Activated naive CD8-positive, alpha-beta T cell treated with anti-CD3 and anti-CD28 coated beads for 36 hours (primary cell): ENCODE measurements at places on chromosomes 16 and 17.
A peak's percentile ranks its signal among the peaks of the same experiment; 100 is the strongest.

- no peak for DNase-seq
- H3K4me1 ChIP-seq = no peaks in the 10 kb centered on the region
- H3K4me3 ChIP-seq = no peak overlapping the region
These were observed 30.7 kb downstream of the MNT start for GRCh38 chr17:2370211-2370589.

- H3K27me3 ChIP-seq = peaks cover 34% of the 10 kb centered on the region
- no peaks in the 10 kb centered on the region for H3K4me1 ChIP-seq
- DNase-seq = no peak
- H3K4me3 ChIP-seq = no peak within 1 kb of the TSS
- H3K27ac ChIP-seq = no peak within 1 kb of the TSS
These were observed at the start of gene DNAH3 for GRCh38 chr16:21150375-21151001. Gene DNAH3, minus strand, starts transcription at chr16:21150846. Its CDS starts 527 bp downstream, at chr16:21150319.

- no peak overlapping the region for H3K4me3 ChIP-seq
- no peak overlapping the region for H3K27ac ChIP-seq
- peaks cover 31% of the 10 kb centered on the region for H3K27me3 ChIP-seq
- no peaks in the 10 kb centered on the region for H3K36me3 ChIP-seq
- H3K4me1 ChIP-seq = peaks cover under 1% of the 10 kb centered on the region
- DNase-seq = no peak
These were observed 4.0 kb downstream of the CBFA2T3 start for GRCh38 chr16:88973007-88973410.

- H3K27me3 ChIP-seq = peaks cover 7% of the 10 kb centered on the region
- peaks cover 20% of the 10 kb centered on the region for H3K4me1 ChIP-seq
- no peak for DNase-seq
- H3K36me3 ChIP-seq = no peaks in the 10 kb centered on the region
- H3K4me3 ChIP-seq = no peak overlapping the region
These were observed 74.4 kb downstream of the NETO2 start for GRCh38 chr16:47069313-47069712.

DNA sequence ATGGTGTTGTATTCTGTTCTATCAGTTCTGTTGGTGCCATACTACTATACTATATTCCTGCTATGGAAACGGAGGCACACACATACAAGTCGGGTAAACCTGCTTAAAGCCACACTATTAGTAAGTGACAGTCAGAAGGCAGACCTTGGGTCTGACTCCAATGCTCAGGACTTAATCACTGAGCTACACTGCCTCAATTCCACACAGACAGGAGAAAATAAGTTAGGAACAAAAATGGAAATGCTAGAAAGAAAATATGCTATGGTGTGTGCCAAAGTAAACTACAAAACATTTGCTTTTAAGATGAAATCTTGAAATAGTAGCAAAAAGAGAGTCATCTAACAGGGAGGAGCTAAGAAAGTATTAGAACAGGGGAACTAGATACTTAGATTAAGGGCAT, 48.1 kb downstream of the MYO1D start:
- no peak for DNase-seq
- peaks cover 12% of the 10 kb centered on the region for H3K4me1 ChIP-seq
- no peak overlapping the region for H3K4me3 ChIP-seq
- H3K27ac ChIP-seq = no peak overlapping the region
- H3K27me3 ChIP-seq = peaks cover 27% of the 10 kb centered on the region

- no peak overlapping the region for H3K27ac ChIP-seq
- H3K36me3 ChIP-seq = no peaks in the 10 kb centered on the region
- H3K4me1 ChIP-seq = no peaks in the 10 kb centered on the region
- DNase-seq = no peak
- no peak overlapping the region for H3K4me3 ChIP-seq
These were observed 183.6 kb upstream of the PMFBP1 start for GRCh38 chr16:72355561-72355960.

DNA sequence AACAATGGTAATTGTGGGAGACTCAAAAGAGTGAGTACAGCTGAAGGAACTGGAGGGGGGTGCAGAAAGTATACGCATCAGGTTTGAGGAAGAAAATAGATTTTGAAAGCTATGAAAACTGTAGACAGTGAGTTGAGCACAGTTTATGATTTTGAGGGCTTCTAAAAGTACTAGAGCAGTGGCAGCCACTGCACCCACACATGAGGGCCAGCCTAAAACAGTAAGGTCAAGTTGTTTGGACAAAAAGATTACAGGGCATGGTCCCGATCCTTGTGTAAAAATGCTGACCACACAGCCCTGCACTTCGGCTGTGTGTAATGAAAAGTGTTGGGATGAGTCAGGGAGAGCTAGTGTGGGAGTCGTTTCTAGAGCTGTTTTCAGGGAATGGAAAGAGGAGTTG, 2282.1 kb downstream of the TP53TG3F start:
- no peak overlapping the region for H3K4me3 ChIP-seq
- no peak for DNase-seq
- no peaks in the 10 kb centered on the region for H3K27me3 ChIP-seq

GRCh38 chr17:38572669-38573365, 32.9 kb downstream of the SRCIN1 start:
- peak; percentile 14 for DNase-seq
- H3K4me3 ChIP-seq = peak overlapping the region; percentile 7
- peaks cover 92% of the 10 kb centered on the region for H3K27me3 ChIP-seq
- H3K36me3 ChIP-seq = no peaks in the 10 kb centered on the region
- peaks cover 6% of the 10 kb centered on the region for H3K4me1 ChIP-seq

DNA sequence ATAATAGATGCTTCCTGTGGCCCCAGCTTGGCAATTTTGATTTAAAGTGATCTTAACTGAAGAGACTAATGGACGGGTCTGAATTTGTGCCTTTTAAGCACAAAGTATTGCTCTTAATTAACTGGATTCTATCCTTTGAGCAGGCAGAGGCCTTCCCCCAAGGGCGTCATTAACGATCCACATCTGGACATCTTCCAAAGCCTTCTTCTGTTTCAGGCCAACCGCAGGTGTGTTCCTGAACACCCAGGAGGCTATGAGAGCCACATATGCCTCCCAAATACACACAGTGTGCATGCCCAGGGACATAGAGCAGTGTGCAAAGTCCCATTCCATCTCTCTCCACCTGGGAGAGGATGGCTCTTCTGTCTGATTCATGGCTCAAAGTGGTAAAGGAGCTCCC, 42.3 kb downstream of the MAPT start:
- H3K27me3 ChIP-seq = peaks cover 23% of the 10 kb centered on the region
- no peak overlapping the region for H3K27ac ChIP-seq
- no peaks in the 10 kb centered on the region for H3K4me1 ChIP-seq
- H3K36me3 ChIP-seq = no peaks in the 10 kb centered on the region

GRCh38 chr17:21467739-21468490, 91.8 kb downstream of the KCNJ12 start:
- peaks cover 9% of the 10 kb centered on the region for H3K27me3 ChIP-seq
- no peak overlapping the region for H3K27ac ChIP-seq
- H3K4me1 ChIP-seq = peaks cover 10% of the 10 kb centered on the region
- DNase-seq = no peak
- H3K4me3 ChIP-seq = no peak overlapping the region
- H3K36me3 ChIP-seq = no peaks in the 10 kb centered on the region

DNA sequence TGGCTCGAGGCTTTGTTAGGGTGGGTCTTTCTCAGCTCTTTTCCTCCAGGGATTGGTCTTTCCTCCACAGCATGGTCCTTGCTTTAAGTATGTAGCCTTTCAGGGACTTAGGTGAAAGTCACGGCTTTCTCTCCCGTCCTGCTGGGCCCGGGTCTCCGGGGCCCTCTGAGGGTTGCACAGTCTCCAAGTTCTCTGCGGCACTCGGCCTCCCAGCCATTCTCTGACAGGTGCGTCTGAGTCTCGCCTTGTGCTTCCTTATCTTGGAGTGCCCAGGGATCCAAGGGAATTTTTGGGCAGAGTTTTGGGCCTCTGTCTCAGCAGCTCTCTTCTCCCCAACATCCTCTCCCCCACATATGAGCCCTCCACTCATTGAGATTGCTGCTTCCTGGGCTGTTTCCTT, 36.6 kb downstream of the ZNF750 start:
- no peaks in the 10 kb centered on the region for H3K27me3 ChIP-seq
- H3K36me3 ChIP-seq = peaks cover 28% of the 10 kb centered on the region
- no peak overlapping the region for H3K27ac ChIP-seq
- DNase-seq = no peak

GRCh38 chr16:31870809-31871208, 2.8 kb upstream of the ZNF267 start:
- peaks cover 20% of the 10 kb centered on the region for H3K36me3 ChIP-seq
- H3K4me1 ChIP-seq = peaks cover 46% of the 10 kb centered on the region
- H3K27ac ChIP-seq = peak overlapping the region; percentile 43
- H3K27me3 ChIP-seq = no peaks in the 10 kb centered on the region
- no peak overlapping the region for H3K4me3 ChIP-seq
- no peak for DNase-seq

DNA sequence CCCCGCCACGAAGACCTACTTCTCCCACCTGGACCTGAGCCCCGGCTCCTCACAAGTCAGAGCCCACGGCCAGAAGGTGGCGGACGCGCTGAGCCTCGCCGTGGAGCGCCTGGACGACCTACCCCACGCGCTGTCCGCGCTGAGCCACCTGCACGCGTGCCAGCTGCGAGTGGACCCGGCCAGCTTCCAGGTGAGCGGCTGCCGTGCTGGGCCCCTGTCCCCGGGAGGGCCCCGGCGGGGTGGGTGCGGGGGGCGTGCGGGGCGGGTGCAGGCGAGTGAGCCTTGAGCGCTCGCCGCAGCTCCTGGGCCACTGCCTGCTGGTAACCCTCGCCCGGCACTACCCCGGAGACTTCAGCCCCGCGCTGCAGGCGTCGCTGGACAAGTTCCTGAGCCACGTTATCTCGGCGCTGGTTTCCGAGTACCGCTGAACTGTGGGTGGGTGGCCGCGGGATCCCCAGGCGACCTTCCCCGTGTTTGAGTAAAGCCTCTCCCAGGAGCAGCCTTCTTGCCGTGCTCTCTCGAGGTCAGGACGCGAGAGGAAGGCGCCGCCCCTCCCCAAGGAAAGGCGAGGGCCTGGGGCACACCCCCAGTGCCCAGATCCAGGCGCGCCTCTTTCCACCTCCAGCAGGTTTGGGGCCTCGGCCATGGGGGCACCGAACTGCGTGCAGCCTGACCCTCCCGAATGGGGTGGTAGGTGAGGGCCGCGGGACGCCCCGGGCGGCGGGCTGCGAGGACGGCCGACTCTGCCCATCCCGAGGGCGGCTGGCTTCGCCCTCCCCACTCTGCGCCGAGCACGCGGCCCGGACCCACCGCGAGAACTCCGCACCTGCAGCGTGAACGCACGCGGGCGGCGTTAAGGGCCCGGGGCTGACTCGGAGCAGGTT, 664 bp downstream of the HBQ1 start:
- H3K4me1 ChIP-seq = peaks cover 6% of the 10 kb centered on the region
- no peak overlapping the region for H3K27ac ChIP-seq
- peaks cover 29% of the 10 kb centered on the region for H3K27me3 ChIP-seq
- peaks cover 6% of the 10 kb centered on the region for H3K36me3 ChIP-seq

DNA sequence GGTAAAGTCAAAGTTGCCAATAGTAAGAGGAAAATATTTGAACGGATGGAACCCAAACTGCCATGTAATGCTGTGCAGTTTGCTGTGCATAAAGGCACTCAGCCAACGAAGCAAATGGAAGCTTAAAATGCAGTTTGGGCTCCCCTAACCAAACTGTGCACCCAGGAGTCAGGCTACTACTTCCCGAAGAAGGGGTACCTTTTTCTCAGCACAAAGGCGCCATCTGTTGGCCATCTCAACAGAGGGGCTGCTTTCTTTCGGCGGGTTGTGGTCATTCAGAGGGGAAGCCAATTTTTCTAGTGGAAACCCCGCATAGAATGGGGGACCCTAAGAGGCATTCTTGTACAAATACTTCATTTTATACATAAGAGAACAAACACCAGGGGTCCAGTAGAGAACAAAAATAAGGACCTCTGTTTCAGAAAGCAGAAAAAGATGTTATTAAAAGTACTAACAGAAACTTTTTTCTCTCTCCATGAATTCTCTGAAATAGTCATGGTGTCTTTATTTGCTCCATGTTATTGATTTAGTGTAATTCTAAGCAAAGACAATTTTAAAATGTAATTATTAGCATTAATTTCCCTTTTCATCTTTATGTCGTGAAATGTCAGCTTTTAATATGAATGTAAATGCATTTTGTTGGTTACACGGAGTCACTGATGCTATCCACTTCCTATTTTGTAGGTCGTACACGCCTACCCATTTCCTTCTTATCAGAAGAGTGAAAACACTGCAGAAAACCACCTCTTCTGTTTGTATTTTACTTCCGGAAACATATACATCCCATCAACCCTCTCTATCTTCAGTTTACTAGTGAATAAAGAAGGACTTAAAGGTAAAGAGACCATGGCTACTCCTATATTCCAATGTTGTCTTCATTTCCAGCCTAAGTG, 453.3 kb downstream of the KCNJ2 start:
- no peak overlapping the region for H3K4me3 ChIP-seq
- no peaks in the 10 kb centered on the region for H3K36me3 ChIP-seq
- no peak overlapping the region for H3K27ac ChIP-seq
- DNase-seq = no peak
- no peaks in the 10 kb centered on the region for H3K4me1 ChIP-seq
- H3K27me3 ChIP-seq = no peaks in the 10 kb centered on the region

GRCh38 chr17:13931800-13932460, 137.4 kb upstream of the COX10 start:
- no peaks in the 10 kb centered on the region for H3K27me3 ChIP-seq
- no peak overlapping the region for H3K4me3 ChIP-seq
- DNase-seq = no peak
- H3K36me3 ChIP-seq = peaks cover 22% of the 10 kb centered on the region
- H3K27ac ChIP-seq = no peak overlapping the region

GRCh38 chr17:28047806-28048205, 5.3 kb downstream of the NLK start:
- H3K27ac ChIP-seq = no peak overlapping the region
- no peak for DNase-seq
- no peak overlapping the region for H3K4me3 ChIP-seq
- H3K36me3 ChIP-seq = peaks cover 18% of the 10 kb centered on the region

GRCh38 chr16:29675811-29676643, 3.0 kb upstream of the QPRT start:
- H3K27me3 ChIP-seq = no peaks in the 10 kb centered on the region
- no peak for DNase-seq
- no peaks in the 10 kb centered on the region for H3K36me3 ChIP-seq
- no peak overlapping the region for H3K4me3 ChIP-seq
